Femur (tissue), 1 donor: ENCODE measurements at places on chromosomes 7 and 10.

DNA sequence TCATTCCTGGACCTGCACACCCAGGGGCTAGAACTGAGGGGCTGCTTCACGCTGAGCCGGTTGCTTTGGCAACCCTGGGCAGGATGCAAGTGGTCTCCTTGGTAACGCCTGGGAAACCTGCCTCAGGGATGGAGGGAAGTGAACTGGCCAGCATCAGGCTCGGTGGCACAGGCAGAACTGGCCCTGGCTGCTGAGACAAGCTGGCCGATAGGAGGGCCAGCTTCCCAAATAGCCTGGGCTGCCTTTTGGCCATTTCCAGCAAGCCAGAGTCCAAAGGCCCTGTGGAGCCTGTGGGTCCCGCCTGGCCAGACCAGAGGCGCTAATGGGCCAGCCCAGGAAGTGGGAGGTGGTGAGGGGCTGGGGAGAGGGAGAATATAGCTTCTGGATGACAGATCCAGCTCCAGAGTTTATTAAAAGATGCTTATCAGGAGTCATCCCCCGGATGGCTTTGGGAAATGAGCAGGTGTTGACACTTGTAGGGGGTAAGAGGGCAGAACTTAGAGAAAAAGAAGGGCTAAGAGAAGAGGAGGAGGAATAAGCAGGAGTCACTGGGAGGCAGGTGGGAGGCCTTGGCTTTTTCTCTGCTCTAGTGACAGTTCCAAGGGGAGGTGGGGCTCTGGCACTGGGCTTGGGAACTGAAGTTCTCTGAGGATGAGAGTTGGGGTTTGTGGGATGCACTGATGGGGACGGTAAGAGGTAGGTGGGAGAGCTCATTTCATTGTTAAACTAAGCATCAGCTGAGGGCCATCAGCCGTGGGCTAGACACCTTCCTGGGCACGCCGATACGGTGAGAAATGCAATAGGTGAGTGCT is 9.6 kb downstream of the NEURL1 start:
- no peak for DNase-seq

DNA sequence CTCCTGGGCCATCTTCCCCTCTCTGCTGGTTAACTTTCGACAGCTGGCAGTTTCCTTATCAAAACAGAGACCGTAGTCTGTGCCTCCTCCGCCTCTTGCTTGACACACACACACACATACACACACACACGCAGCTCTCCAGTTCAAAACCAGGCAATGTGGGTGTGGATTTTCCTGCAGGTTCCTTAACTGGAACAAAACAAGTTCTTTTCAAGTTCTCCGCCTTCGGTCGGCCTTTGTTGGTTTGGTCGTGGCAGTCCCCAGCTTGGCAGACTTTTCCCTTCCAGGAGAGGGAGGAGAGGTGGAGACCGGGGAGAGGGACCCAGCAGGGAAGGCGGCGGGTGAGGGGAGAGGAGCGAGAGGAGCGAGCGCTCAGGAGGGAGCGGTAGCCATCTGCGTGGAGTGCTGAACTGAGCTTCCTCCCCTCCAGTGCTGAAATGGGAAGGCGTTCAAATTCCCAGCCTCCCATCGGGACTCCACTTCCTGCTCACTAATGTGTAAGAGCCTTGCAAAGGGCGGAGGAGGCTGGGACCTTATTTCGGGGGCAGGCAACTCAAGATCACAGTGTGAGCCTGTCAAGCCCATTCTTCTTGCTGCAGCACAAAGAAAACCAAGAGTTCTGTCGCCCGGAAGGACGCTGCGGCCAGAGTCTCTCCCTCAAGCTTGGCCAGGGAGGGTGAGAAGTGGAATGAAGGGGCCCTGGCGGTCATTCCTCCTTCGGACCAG is 120.6 kb downstream of the PRPF18 start:
- DNase-seq: peak; percentile 94

- no peak for DNase-seq
Observed at GRCh38 chr10:47028466-47028865, 117.2 kb downstream of the PTPN20 start.

DNA sequence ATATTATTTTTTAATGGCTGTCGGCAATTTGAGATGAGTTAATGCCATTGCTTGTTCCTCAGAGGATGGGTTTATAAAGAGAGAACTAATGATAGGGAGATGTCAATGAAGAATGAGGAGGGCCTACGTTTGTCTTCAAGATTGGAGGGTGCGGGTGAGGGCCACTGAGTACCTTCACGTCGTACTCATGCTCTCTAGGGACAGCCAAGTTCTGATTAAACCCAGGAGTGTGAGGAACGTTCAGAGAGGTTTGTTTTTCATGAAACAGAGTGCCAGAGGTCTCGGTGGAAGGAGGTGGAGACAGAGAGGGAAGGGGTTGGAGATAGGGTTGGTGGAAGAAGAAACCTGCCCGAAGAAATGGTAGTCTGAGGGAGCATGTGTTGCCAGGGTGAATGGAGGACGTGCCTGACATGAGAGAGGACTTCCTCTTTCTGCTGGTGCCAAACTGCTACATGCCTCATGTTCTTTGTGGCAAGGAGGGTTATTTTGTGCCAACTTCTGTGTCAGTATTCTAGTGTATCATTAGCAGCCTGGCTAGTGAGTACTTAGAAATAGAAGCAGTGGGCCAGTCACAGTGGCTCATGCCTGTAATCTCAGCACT is 8.9 kb downstream of the DHTKD1 start:
- no peak for DNase-seq

DNA sequence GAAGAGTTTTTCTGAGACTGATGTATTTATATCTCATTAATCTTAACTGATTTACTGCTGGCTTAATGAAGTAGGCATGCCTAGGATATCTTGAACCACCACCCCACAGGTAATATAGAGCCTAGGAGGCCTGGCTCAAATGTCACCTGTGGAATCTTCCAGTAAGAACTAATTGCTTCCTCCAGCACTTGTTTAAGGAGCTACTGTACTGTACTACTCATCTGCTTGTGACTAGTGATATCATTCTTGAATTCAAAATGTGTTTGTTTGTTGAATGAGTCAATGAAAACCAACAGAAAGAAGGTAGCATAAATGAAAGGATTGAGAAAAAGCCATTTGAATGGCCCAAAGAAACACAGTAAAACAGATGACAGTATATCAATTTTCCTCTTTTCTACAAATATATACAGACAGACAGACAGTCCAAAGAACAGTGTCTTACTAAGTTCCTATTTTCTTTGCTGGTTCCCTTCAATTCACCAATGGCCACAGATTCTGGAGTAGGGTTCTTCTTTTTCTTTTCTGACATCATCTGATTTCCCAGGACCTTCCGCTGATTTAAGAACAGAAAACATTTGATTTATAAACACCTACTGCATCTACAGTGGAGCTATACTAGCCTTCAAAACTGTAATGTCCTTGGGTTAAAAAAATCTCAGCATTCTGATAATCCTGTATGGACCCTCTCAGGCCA is 43.7 kb upstream of the SLIT1 start:
- DNase-seq: no peak

DNA sequence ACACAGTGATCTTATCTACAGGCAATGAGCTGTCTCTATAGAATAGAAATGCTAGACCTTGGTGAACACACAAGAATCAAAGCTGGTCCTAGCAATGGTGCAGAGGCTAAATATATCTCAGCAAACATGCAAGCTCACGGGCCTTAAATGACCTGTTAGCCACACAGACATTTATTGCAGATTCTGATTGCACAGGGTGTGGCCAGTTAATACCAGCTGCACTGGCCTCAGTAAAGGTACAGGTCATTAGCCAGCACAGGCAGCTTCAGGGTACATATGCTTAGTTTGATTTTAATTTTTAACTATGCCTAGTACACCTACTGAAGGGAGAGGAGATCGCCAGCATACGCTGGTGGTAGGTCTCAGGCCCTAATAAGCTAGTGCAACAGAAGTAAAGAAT is 265.4 kb upstream of the DGKB start:
- DNase-seq: no peak
